ENCODE measurements at places on chromosomes 2 and 18.

GRCh38 chr2:106800976-106801655 lies 84.9 kb downstream of the ST6GAL2 start:
- DNase-seq = no peak

DNA sequence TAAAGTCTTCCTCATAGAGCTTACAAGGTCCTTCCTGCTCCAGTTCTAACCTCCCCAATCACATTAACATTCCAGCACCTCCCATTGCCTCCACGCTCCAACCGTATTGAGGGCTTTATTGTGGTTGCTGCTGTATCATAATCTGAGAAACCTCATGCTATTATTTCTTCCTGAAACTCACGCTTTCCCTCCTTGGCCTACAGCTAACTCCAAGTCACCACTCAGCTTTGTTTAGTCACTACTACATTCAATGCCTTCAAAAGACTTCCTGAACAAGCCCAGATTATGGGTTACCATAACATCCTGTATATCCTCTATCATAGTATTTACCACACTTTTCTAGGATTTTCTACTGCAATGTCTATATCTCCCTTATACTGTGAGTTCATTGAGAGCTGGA lies 230.4 kb downstream of the IKZF2 start:
- no peak for DNase-seq

DNA sequence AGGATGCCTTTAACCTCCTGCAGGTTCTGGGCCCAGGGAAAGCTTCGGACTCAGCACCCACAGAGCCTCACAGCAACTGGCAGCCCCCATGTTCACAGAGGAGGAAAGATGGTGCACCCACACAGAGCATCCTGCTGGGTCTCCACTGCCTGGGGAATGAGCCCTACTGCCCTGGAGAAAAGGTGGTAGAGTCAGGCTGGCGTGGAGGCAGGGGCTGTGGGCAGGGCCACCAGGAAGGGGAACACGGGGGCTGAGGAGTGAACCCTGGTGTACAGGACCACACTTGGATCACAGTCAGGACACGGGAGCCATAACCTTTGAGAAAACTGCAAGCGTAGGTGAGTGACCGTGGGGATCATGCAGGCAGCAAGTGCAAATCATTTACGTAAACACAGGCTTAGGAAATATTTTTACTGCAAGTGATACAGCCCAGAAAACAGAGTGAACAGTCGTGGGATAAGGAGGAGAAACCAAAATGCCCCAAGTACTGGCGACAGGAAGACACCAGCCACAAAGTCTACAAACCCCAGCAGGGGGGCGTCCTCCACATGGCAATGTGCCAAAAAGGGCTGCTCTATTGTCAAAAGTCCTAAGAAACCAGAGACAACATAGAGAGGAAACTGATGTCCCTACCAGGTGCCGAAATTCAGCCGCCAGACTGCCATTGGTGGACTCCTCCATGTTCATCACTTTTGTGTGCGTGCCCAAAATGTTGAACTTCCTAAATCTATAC lies 27.6 kb downstream of the STAT1 start:
- no peak for DNase-seq

DNA sequence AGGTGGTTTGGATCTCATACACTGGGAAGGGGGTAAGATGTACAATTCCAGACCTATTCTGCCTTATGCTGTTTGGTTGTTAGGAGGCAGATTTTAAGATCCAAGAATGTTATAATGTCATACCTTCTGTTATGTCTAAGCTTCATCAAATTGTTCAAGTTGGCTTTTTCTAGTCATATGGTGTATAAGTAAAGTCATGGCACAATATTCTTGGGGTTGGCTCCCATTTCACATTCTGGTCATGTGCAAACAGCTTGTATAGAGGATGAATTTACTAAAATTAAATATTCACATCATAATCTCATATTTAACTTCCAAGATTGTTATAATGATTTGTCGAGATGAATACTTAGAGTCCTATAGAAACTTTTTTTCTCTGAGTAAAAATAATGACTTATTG lies 424.9 kb upstream of the HNMT start:
- DNase-seq = no peak

GRCh38 chr2:202771741-202772460 lies 99.7 kb downstream of the ICA1L start:
- DNase-seq = no peak

DNA sequence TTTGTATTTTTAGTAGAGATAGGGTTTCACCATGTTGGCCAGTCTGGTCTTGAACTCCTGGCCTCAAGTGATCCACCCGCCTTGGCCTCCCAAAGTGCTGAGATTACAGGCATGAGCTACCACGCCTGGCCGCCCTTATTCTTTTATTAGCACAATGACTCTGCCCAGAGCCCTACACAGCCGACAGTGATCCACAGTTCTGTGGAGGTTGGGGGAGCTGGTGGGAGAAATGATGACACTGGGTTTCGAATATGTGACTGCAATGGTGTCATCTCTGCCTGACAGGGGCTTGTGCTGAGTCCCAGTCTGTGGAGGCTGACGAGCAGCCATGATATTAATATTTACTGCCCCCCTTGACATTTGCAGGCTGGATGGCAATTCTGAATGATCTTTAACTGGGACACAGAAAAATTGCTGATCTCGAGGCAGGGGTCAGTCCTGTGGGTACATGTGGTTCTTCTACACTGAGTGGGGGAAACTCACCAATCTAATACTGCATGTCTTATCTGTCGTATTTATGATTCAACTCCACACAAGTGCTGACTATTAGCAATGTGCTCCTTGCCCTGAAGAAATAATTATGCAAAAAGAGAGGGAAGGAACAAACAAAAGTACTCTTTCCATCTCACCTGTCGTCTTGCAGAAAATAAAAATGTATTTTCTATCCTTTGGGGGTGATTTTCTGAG lies 6.3 kb upstream of the CTAGE1 start:
- no peak for DNase-seq

- DNase-seq = no peak
Measured at GRCh38 chr2:237527766-237528165, 38.6 kb upstream of the PRLH start.

DNA sequence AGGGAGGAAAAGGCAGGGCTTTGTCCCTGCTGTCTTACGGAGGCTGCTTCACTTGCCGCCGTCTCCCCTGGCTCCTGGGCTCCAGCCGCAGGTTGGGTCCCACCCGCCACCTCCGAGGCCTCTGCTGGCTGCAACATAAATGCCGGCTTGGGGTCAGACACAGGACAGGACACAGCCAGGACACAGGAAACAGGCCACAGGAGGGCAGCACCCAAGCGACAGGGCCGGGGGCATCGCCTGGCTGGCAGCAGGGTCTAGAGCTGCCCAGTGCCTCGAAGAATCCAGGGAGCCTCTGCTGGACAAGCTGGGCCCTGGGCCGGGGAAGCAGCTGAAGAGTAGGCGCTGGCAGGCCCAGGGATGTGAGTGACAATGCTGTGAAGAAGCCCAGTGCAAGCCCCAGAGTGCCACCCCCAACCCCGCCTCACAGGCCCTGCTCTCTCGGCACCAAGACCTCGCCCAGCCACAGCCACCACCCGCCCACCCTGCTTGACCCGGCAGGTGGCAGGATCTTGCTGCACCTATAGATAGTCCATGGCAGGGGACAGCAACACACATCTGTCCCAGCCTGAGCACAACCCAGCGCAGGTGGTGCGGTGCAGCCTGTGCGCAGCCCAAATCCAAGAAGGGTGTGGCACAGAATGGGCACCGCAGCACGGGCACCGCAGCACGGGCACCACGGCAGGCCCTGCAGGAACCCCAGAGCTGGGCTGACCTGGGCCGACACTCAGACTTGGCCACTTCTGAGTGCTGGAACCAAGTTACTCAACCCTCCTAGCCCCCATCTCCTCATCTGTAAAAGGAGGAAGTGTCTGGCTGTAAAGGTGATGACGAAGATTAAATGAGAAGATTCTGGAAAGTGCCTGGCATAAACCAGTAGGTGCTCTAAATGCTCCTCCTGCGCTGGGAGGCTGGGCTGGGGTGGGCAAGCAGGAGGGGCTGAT lies 55.6 kb downstream of the BIN1 start:
- peak; percentile 64 for DNase-seq

- peak; percentile 84 for DNase-seq
Measured at GRCh38 chr18:36297417-36298125, at the start of gene FHOD3. TSS of gene FHOD3 (plus strand) at chr18:36297713. CDS start at chr18:36297836, 123 bp downstream.

DNA sequence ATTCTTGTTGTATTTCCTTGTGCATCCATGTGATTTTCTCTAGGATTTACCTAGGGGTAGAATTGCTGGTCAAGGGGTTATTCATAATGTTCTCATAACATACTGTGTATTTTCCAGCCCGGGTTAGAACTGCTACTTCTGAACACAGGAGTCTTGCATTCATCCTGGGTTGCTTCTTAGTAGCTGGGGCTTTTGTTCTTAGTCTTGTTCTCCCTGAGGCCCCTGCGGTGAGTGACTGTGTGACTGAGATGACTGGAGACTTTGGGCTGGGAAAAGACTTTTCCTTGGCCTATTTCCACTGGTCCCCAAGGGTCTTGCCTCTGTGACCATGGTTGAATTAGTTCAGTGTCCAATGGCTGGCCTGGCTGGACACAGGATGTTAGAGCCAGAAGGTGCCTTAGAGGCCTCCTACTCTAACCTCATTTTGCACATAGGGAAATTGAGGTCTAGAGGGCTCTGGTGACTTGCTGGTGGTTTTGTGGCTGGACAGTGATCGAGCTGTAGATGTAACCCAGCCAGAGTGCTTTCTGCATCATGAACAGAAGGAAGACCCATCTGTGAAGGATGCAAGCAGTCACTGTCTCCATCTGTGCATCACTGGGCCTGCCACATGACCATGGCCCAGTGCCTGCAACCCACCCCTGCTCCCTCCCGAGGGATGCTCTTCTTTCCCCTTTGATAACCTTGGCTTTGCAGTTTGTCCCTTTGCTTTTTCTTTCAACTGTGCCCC lies 233.3 kb downstream of the FHOD3 start:
- DNase-seq = no peak

DNA sequence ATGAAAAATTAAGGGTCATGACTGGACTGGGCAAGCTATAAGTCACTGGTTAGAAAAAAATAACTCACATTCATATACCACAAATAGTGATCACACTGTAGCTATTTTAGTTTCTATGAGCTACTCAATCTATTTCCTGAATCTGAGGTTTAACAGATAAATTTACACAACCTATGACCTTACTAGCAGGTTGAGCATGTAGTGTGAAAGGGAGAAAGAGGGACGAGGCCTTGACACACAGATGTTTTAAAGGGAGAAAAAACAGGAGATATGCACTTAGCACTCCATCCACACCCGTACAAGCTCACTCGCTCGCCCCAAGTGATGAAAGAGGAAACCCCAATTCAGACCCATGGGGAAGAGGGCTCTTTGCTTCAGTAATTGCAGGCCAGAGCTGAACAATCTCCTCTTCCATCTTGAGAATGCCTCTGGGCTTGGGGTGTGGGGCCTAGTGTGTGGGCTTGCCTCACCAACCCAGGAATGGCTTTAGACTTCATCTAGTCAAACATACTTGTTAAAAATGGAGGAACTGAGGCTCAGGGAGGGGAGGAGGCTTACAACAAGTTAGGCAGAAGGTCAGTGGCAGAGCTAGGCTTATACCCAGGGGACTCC lies 10.7 kb downstream of the CYRIA start:
- DNase-seq = no peak

DNA sequence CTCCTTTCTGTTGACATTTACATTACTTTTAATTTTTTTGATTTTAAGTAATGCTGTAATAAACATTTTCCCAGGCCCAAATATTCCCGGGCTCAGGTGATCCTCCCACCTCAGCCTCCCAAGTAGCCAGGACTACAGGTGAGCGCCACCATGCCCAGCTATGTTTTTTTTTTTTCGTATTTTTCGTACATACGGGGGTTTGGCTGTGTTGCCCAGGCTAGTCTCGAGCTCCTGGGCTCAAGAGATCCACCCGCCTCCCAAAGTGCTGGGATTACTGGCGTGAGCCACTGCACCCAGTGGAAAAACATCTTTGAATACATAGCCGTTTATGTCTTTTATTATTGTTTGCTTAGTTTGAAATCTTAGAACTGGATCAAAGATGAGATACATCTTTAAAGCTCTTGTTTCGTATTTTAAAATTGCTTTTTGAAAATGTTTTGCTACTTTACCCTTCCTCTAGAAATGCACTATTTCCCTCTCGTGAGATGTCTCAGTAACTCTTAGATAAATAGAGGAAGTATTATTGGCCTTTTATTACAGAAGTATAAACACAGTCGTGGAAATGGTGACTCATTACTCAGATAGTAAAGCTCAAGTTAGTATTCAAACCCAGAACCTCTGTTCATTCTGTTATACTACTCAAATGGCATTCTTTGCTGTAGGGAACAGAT lies 2.4 kb downstream of the SMCHD1 start:
- DNase-seq = no peak

DNA sequence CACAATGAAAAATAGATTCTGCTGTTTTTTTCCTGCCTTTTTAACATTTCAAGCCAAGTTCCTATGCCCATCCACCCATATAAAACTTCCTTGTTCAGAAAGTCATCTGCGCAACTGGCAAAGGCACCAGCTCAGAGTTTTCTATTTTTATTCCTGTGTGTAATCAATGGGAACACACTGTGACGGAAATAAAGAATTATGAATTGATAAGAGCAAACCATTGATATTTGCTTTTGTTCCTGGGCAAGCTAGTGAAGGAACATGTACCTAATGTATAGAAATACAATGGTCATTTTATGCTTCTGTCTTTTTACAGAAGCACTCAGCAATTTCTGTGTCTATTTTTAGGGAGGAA lies 30.8 kb upstream of the AAK1 start:
- no peak for DNase-seq

GRCh38 chr2:127580167-127581049 lies 44.9 kb downstream of the MYO7B start:
- no peak for DNase-seq
